Left renal pelvis (tissue), 4 donors: ENCODE measurements at places on chromosomes 11 and 22.

GRCh38 chr11:11989774-11990744 is 18.4 kb downstream of the DKK3 start:
- no peak for DNase-seq

DNA sequence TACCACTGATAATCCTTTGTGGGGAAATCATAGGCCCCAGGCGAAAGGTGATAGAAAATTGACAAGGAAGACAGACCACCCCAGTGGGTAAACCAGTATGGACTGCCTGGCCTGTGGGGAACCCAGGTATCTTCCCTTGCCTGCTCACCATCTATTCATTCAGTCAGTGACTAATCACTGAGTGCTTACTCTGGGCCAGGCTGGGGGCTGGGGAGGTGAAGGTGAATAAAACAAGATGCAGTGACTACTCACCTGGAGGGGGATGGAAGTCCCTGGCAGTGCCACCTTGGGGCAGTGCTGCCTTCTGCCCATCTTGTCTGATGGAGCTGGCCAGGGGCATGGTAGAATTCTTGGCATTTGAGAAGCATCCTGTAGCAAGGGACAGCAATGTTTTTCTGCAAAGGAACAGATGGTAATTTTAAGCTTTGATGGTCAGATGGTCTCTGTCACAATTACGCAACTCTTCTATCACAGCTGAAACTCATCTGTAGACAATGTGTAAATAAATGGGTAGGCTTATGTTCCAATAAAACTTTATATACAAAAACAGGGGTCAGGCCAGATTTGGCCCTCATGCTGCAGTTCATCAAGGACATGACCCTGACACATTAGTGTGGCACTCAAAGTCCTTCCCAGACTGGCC is 4.6 kb downstream of the ISX start:
- DNase-seq: no peak

- DNase-seq: no peak
These were observed 1.4 kb upstream of the PEX16 start for GRCh38 chr11:45918962-45919675.

DNA sequence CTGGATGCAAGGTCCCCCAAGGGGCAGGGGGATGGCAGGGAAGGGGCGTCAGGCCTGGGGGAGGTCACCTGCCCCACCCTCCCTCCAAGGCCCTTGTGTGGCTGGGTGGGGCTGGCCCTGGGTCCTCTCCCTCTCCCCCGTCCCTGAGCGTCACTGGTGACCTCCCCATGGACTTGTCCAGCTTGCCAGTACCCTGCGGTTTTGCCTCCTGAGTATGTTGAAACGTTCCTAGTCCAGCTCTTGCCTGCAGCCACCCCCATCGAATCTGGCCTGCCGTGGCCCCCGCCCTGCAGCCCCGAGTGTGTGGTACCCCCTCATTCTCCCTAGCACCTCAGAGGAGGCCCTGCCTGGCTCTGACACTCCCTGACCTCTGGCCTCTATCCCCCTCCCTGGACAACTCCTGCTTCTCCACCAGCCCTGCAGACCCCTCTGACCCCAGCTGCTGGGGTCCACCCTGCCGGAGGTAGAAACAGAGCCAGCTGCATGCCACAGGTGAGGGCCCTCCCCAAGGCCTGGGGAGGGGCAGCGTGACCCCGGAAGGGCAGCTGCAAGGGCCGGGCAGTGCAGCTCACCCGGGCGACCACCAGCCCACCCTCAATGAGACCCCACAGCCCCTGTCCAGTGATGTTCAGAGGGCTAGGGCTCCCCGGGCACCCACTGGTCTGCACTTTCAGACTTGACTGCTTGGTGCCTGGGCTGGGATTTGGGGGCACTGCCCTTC is 4.1 kb upstream of the MUC6 start:
- no peak for DNase-seq

GRCh38 chr11:110335358-110335757 is 38.9 kb upstream of the RDX start:
- no peak for DNase-seq

GRCh38 chr22:38132794-38133193 is 22.3 kb upstream of the BAIAP2L2 start:
- DNase-seq: no peak

DNA sequence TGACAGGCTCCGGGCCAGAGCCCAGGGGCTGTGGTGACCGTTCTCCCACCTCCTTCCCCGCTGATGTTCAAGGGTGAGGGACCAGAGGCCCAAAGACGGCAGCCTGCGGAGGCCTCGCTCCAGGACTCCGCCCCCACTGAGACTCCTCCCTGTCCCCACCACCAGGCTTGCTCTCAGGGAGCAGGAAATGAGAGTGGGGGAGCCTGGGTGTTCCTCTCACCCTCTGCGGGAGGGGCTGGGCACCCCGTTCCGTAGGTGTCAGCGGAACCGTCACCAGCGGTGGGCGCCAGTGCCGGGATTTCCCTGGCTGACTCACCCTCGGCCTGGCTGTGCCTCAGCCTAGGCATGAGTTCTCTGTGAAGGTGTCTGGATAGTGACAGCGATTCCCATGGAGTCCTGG is 15.7 kb downstream of the DAGLA start:
- DNase-seq: no peak

DNA sequence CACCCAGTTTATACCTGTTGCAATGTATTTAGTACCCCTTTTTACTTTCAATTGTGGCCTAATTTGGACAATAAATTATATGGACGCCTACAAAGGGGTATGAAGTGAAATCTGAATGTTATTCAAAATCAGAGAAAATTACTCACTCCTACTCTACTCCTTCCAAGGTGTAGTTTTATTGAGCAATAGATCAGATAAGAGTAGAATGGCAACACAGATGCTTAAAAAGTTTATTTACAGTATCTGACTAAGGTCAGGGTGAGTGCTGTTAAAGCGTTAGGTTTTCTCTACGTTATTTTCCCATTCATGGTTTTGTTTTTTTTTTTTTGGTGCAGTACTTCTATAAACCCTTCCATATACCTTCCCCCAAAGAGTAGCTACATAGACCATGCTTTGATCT is 805.6 kb downstream of the KCNA4 start:
- no peak for DNase-seq
